ENCODE measurements at places on chromosomes 7 and 10.

- DNase-seq: no peak
These were observed 604.3 kb downstream of the IPMK start for GRCh38 chr10:57663401-57663800.

GRCh38 chr10:115941361-115941771, 331.6 kb downstream of the GFRA1 start:
- DNase-seq: no peak

DNA sequence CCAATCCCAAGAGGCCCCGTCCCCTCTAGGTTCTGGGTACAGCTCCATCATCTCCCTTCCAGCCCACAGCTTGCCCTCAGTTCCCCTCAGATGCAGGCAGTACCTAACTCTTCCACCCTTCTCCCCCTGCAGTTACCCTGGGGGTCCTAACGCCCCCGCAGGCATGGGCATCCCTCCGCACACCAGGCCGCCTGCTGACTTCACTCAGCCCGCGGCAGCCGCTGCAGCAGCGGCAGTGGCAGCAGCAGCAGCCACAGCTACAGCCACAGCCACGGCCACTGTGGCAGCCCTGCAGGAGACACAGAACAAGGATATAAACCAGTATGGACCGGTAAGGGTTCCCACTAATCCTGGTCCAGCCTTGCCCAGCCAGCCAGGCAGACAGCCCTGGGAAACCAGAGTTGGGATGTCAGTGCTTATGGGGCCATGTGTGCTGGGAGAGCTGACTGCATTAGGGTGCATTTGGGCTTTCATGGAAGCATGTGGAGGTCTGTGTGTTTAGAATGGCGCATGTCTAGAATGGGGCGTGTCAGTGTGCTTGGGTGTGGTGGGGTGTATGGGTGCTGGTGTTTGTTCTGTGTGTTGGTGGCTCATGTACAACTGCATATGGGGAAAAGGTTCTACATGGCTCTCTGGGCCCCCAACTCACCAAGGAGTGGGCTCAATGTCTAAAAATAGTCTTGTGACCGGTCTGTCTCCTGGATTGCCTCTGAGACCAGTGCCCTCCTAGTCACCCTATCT, 55.1 kb upstream of the PPIF start:
- no peak for DNase-seq

GRCh38 chr10:24340883-24341282, 131.9 kb downstream of the KIAA1217 start:
- DNase-seq: no peak

DNA sequence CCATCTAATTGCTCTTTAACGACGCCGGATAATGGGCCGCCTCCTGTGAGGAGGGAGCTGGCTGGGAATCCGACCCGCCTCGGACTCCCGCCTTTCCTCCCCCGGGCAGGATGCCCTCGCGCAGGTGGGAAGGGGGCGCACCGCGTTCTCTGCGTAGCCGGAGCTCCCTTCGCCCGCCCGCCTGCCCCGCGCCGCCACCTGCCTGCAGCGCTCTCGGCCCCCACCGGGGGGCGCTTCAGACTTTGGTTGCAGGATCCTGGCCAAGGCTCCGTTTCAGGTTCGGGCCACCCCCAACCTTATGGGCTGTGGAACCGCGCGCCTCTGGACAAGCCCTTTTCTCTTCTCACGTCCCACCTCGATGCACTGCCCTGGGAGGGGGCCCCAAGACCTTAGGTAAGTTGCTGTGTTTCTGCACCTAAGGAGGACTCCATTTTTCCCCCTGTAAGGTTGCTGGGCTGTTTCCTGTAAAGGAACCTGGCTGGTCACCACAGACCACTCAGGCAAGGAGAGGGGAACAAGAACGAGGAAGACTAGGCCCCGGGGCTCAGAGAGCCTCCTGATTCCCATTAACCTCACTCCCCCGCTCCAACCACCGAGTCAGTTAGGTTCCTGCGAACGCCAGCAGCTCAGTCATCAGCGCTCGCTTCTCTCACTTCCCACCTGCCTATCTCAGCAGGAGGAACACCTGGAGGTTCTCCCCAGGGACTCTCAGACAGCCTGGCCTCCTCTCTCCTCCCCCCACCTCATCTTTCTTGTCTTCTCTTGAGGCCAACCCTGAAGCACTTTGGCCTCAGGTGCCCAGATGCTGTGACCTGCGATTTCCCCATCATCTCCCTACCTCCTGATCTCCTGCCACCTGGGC, 11.3 kb upstream of the KAZALD1 start:
- DNase-seq: no peak

DNA sequence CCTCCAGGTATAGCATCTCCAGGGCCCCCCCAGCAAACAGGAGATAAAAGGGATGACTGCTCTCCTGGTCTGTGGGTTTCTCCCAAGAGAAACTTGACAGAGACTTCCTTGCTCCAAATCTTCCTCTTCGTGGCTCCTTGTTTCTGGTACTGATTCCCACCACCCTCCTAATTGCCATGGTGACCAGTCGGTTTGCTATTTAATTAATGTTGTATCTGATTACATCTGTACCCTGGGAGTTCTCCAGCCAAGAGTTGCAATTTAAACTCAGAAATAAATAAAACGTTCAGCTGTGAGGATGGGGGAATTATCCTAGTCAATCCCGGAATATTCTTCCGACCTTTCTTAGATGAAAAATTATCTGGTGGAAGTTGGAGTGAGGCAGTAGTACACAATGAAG, 264.7 kb downstream of the PAXIP1 start:
- DNase-seq: no peak

DNA sequence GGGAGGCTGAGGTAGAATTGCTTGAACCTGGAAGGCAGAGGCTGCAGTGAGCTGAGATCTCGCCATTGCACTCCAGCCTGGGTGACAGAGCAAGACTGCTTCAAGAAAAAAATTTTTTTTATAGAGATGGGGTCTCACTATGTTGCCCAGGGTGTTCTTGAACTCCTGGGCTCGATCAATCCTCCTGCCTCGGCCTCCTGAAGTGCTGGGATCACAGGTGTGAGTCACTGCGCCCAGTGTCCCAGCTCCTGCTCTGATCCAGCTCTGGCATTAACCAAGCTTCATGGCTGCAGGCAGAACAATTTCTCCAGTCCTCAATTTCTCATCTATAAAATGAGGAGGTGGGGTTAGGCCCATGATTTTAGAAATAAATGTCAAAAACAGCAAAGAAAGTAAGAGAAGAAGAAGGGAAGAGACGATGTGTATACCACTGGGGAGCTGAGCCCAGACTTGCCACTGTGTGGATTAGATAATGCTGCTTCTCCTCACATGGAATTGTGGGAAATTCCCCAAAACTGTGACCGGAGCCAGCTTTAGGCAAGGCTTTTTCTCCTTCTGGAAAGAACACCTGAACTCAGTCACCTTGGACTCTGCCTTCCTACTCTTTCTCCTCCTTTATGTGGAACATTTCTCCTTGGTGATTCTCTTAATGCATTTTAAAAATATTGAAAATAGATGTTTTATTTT, 25.5 kb downstream of the IL15RA start:
- no peak for DNase-seq

GRCh38 chr7:6092953-6093354, 61.8 kb downstream of the ANKRD61 start:
- DNase-seq: no peak

- DNase-seq: no peak
These were observed 46.0 kb upstream of the CYCS start for GRCh38 chr7:25171071-25171470.

GRCh38 chr7:25853314-25853713, 298.7 kb upstream of the NFE2L3 start:
- no peak for DNase-seq

Data from GM04504 (cell line).